ENCODE measurements at places on chromosomes 13 and 19.

GRCh38 chr13:112574416-112574815 lies 13.5 kb downstream of the TUBGCP3 start:
- no peak for DNase-seq

- no peak for DNase-seq
Observed at GRCh38 chr13:99062593-99062992, 84.7 kb upstream of the DOCK9 start.

- DNase-seq, result peak; percentile 48
Observed at GRCh38 chr13:35630551-35631275, 154.2 kb upstream of the MAB21L1 start.

- no peak for DNase-seq
Observed at GRCh38 chr13:113203507-113204377, 4.7 kb downstream of the PCID2 start.

GRCh38 chr19:54662730-54663129 lies at the start of gene LILRB4:
Gene LILRB4 (plus strand): TSS chr19:54662985. CDS start chr19:54663034, 49 bp downstream.
- no peak for DNase-seq

DNA sequence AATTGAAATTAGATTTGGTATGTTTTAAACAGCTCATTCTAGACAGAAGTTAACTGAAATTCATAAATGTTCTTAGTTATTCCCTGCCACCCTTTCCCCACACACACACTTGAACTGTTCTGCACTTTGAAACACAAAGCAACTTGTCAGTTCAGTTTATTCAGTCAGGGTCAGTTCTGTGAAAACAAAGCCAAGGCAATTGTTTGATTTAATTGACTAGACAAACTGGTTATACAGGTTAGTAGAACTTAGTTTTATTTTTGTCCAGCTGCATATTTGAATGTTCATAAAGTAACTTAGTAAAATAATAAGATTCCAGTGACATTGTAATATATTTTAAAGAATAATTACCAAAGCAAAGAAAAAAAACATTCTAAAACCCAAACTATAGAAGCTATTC lies 98.3 kb upstream of the KLF5 start:
- DNase-seq, result no peak

DNA sequence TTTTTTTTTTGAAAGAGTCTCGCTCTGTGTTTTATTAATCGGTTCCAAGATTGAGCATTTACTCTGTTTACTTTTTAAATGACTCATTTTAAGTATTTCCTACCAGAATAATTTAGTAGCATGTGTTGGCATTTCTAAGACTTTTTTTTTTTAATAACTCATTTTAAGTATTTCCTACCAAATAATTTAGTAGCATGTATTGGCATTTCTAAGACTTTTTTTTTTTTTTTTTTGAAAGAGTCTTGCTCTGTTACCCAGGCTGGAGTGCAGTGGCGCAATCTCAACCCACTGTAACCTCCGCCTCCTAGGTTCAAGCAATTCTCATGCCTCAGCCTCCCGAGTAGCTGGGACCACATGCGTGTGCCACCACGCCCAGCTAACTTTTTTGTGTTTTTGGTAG lies 13.1 kb downstream of the SETDB2 start:
- DNase-seq, result peak; percentile 3

DNA sequence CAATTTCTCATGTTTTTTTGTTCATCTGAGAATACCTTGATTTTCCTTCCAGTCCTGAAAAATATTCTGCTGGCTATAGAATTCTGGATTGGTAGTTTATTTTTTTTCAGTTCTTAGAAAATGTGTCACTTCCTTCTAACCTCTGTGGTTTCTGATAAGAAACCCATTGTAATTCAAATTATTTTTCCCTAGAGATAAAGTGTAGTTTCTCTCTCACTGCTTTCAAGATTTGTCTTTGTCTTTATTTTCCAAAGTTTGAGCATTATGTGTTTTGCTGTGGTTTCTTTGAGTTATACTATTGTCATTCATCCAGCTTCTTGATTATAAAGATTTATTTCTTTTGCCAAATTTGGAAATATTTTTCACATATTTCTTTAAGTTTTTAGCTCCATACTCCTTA lies 324.0 kb upstream of the SPRY2 start:
- DNase-seq, result no peak

GRCh38 chr13:113917594-113918371 lies 53.9 kb upstream of the GAS6 start:
- DNase-seq, result no peak

DNA sequence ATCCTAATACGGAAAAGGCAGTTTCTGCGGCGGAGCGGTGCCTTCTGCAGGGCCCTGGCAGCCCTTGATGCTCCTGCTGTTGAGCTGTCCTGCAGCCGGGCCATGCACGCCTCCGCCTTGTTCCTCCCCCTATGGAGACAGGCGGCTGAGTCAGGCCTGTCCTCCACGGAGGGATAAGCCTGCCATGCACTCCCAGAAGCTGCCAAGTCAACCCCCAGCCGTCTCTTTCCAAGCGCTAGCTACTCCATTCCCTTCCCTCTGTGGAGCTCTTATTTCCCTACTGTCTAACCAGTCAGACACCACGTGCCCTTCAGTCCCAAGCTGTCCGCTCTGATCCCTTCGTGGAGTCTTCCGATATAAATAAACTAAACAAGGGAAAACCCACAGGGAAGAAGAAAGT lies 197.0 kb downstream of the COL4A1 start:
- DNase-seq, result peak; percentile 62

GRCh38 chr13:44158098-44158521 lies 215.5 kb upstream of the SERP2 start:
- no peak for DNase-seq

DNA sequence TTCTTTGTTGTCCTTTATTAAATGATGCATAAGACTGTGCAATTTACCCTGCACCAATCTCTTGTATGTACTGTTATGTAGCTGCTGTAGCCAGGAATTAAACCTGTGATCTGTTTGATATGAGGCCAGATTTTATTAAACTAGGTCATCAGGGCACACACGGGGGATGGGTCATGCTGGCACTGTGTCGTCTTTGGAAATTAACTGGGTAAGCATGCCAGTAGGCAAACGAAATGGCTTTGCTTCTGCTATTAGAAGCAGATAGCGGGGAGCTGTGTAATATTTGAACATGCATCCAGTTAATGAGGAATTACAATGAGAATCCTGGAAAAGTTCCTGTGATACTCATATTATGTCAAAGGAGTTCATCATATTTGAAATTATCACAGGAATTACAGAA lies 23.5 kb downstream of the MTUS2 start:
- DNase-seq, result no peak

GRCh38 chr19:47232422-47233211 lies 1.6 kb upstream of the BBC3 start:
- DNase-seq, result no peak

DNA sequence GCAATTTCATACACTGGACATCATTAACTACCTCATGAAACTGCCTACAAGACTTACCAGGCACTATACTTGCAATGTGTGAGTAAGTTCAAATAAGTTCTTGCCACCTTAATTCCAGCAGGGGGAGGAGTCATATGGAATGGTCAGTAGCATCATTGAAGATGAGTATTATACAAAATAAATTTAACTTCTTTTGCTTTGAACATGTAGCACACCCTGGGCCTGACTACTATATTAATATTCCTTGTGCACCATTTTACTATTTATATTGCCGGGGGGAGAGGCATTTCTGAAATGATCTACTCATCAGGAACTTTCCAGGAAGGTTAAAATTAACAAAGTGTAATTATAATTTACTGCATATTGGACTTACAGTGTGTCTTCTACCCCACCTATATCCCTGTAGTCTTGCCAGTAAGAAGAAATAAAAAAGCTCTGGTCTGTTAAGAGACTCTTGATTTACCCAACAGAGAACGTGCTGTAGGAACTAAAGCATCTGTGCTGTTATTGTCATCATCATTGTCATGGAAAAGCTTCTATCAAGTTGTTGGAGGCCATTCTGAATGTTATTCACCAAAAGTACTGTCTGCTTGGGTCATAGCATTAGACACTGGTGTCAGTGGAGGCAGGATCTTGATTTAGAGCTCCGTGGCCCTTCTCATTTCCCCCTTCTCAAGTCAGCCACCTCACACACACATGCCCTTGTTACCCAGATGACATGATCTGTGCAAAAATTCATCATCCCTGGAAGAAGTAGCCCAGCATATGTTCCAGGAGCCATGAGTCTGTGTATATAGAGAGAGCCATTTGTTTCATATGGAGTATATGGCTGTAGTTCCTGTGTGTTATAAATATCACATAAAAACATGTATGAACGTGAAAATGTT lies 147.1 kb downstream of the MTUS2 start:
- no peak for DNase-seq

GRCh38 chr19:51986309-51987291 lies at the start of gene ZNF350:
Gene ZNF350 (minus strand): TSS chr19:51986840. CDS start chr19:51974360, 12,480 bp downstream.
- peak; percentile 86 for DNase-seq

DNA sequence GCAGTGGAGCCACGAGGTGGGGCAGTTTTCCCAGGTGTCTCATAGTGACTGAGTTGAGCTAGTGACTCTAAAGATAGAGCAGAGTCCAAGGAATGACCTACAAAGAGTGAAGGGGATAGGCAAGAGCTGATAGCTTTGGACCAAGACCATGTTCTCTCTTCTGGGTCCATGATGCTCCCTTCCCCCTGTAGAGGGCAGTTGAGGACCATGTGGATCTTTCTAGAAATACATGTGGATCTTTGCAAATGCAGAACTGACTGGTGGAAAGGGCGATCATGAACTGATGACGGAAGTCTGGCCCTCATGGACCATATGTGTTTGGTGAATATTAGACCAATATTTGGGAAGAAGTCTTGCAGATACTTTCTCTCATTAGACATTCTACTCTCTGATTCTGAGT lies 6.9 kb downstream of the PSG1 start:
- DNase-seq, result no peak

Data from fibroblast of skin of left quadriceps (primary cell).